ENCODE measurements at places on chromosomes 11 and 22.

DNA sequence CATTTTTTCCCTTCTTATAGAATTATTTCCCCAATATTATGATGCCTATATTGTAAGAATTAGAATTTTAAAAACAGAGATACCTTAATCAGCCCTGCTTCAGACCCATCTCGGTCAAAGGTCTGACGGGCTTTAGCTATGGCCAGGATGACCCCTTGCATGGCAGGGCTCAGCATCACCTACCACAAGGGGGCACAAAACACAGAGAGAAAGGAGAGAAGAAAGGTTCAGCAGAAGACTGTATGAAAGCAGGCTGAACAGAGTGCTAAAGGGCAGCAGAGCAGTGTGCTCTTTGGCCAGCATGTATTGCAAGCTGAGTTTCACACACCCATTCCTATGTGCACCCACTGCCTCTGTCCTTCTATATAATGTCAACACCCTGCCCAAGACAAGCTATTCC lies 26.8 kb downstream of the CLDN25 start:
- no peak for DNase-seq

- no peak for DNase-seq
These were observed 12.3 kb downstream of the TNRC6B start for GRCh38 chr22:40189997-40190396.

GRCh38 chr11:2379466-2380174 lies 2.5 kb downstream of the CD81 start:
- no peak for DNase-seq

- DNase-seq: peak; percentile 81
These were observed 39.3 kb downstream of the KCNJ4 start for GRCh38 chr22:38415561-38416321.

DNA sequence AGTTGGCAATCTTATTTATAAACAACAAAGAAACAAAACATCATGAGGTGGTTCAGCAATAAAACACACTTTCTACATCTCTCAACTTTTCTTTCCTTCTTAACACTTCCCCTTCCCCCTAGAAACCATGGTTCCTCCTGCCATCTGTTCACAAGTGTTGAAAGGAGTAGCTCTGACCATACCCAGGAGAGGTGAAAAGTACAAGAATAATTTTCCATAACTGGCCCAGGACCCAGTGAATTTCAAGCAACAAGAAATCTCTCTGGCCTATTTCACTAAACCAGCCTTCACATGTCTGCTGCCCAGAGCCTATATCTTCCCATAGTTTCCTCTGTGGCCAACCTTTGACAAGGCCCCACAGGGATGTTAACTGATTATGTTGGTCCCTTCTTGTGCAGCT lies 98.2 kb upstream of the CEP126 start:
- no peak for DNase-seq

- DNase-seq: no peak
These were observed 20.4 kb downstream of the P2RX3 start for GRCh38 chr11:57358543-57358961.

- no peak for DNase-seq
These were observed 3.7 kb upstream of the RELT start for GRCh38 chr11:73372375-73372993.

DNA sequence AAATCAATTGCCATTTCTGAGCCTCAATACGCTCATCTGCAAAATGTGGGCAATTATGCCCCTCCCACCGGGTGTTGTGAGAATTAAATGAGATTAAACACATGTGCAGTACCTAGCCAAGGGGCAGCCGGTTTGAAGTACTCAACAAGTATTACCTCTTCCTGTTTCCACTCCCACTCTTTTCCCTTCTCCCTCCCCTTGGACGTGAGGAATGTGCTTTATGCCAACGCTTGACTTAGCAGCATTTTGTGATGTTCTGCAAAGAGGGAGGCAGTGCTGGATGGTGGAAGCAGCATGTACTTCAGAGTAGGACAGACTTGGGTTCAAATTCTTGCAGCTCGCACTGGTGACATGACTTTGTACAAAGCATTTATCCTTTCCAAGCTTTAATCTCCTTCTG lies 306.0 kb downstream of the BUD13 start:
- no peak for DNase-seq

- DNase-seq: no peak
These were observed 20.4 kb downstream of the ALKBH8 start for GRCh38 chr11:107545101-107545514.

All from cardiac septum (tissue), 1 donor.